Anterior cingulate cortex (tissue), 58 donors: ENCODE measurements at places on chromosomes 4 and X.

GRCh38 chr4:89069481-89069880 lies 12.5 kb upstream of the FAM13A start:
- DNase-seq: no peak

GRCh38 chr4:119034276-119035008 lies 101.2 kb upstream of the MYOZ2 start:
- no peak for DNase-seq

DNA sequence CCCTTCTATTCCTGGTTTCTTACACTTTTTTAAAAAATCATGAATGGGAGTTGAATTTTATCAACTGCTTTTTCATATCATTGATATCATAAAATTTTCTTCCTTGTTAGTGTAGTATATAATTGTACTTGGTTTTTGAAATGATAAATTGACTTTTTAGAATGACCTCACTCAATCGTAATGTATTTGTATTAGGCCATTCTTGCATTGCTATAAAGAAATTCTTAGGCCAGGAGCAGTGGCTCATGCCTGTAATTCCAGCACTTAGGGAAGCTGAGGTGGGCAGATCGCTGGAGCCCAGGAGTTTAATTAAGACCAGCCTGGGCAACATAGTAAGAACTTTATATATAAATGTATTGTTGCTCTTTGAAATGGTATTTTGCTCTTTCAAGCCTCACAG lies 6.3 kb downstream of the EXOC1 start:
- DNase-seq: no peak

- no peak for DNase-seq
Measured at GRCh38 chrX:53135581-53135980, 41.6 kb downstream of the KANTR start.

- no peak for DNase-seq
Measured at GRCh38 chr4:76767983-76768382, 130.0 kb downstream of the SOWAHB start.

DNA sequence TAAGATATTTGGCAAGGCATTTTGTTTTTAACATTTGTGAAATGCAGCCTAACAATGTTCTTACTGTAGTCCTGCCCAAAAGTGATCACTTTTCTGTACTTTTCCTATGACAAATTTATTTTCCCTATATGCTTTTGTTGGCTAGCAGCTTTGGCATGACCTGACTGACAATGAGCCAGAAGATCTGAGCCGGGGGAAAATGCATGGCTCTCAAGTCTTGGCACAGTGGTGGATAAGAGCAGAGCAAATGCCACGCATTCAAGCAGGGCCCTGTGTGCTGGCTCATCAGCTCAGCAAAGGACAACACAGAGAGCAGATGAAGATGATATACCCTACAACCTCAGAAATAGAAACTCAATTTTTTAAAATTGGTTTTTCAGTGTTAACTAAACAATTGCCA lies 187.3 kb downstream of the ANAPC10 start:
- no peak for DNase-seq

- no peak for DNase-seq
Measured at GRCh38 chrX:30887721-30888120, 1.3 kb downstream of the TAB3 start.

- DNase-seq: no peak
Measured at GRCh38 chr4:143021384-143021783, 163.3 kb upstream of the USP38 start.

DNA sequence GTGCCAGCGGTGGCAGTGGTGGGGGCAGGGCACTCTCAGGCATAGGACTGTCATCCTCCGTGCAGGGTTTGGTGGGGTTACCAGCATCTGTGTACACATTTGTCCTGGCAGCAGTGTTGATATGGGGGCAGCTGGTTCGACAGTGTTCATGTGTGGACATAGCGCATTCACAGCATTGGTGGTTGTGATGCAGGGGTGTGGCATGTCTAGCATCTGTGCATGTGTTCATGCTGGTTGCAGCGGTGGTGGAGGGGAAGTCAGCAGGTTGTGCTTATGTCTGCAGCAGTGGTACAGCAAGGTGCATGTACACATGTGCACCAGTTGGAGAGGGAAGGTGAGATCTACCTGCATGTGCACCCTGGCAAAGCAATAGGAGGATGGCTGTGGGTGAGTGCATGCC lies 75.3 kb upstream of the ZXDB start:
- no peak for DNase-seq

- no peak for DNase-seq
Measured at GRCh38 chr4:141654098-141654497, 17.7 kb downstream of the IL15 start.

GRCh38 chrX:2934715-2935710 lies 5.9 kb upstream of the ARSD start:
- no peak for DNase-seq

GRCh38 chr4:156732634-156733033 lies 239.0 kb downstream of the PDGFC start:
- no peak for DNase-seq

- DNase-seq: no peak
Measured at GRCh38 chr4:168847771-168848502, 162.1 kb downstream of the CBR4 start.

DNA sequence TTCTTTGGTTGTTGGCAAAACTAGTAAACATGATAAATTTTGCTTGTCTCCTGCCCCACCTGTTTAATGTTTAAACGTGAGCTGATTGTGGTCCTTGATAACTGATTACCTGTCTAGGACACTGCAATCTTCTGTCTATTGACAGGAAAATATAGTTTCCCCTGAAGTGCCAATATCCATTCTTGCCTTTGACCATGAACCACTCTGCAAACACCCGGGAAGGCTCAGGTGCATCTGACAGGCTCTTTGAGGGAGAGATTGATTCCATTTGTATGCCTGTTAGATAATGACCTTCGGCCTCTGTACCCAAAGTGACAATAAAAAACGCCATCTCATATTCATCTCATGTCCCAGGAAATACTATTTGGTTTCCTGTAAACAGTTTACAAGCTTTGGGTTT lies 453.0 kb downstream of the CENPC start:
- no peak for DNase-seq

DNA sequence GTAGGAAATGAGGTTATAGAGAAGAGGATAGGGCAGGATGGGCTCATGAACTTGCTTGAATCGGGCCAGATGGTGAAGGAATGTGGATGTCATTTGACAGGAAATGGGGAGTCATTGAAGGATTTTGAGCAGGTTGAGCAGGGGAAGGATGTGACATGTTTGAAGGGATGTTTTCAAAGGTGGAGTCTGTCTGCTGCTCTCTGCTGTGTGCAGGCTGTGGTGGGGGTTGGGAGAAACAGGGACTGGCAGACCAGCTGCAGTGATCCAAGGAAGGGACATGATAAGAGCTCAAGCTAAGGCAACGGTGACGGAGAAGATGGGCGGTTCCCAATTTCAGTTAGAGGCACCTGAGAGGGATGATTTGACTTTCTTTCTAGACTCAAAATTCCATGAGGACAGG lies 14.0 kb upstream of the XPNPEP2 start:
- DNase-seq: no peak

DNA sequence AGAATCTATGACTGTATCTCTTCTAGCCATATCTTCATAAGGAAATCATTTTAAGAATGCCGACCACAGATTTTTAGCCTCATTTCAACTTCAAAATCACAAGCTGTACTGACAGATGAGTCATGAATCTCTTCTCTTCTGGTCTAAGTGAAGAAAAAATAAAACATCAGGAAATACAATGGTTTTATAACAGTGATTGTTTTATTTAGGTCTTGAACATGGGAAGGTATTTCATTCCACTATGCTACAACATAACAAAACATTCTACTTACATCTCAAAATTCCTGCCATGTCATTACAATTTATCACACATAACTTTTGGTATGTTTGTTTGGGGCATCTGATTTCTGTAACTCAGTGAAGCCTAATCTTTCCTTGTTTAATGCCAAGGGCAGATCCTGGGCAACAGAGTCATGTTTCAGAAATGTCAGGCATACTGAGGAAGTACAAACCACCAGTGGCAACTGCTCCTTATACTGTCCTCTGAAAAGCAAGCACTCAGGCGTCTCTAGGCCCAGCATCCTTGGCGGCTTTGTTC lies 325.0 kb downstream of the PDHA2 start:
- DNase-seq: no peak

GRCh38 chrX:11309220-11309619 lies 16.0 kb downstream of the AMELX start:
- DNase-seq: no peak

- DNase-seq: no peak
Measured at GRCh38 chrX:24243692-24244091, 70.2 kb downstream of the SUPT20HL2 start.

GRCh38 chr4:41364876-41365275 lies 108.1 kb downstream of the UCHL1 start:
- no peak for DNase-seq

GRCh38 chr4:85968945-85969819 lies 390.7 kb downstream of the MAPK10 start:
- DNase-seq: no peak

DNA sequence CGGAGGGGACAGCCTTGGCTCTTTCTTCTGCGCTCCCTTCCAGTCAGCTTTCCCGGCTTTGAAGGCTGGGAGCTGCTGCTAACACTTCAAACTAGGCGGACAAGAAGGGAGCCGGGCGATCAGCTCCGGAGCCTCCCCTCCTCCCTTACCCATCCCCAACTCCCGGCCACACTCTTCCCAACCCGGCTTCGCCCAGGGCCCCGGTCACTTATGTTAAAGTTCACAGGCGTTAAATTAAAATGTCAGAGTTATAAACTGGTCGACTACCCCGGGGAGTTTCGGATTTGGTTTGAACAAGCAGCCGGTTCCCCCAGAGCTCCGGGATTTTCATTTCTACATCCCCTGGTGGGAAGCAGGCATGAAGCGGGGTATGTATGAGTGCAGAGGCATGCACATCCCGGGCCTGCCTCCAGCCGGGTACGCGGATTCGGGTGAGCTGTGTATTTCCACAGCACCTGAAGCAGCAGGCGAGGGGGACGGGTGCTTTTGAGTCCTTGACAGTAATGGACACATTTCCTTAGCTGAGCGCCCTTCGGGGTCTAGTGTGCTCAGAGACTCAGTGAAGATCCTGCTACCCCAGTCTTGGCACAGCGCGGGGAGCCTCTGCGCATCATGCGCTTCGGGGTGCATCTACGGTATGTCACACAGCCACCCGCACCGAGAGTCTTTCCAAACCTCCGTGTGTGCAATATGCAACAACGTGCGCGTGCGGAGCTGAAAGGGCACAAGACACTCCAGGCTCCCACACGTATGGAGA lies 880 bp downstream of the UNC5C start:
- DNase-seq: peak; percentile 32

- no peak for DNase-seq
Measured at GRCh38 chr4:21628116-21628670, 320.4 kb downstream of the KCNIP4 start.

DNA sequence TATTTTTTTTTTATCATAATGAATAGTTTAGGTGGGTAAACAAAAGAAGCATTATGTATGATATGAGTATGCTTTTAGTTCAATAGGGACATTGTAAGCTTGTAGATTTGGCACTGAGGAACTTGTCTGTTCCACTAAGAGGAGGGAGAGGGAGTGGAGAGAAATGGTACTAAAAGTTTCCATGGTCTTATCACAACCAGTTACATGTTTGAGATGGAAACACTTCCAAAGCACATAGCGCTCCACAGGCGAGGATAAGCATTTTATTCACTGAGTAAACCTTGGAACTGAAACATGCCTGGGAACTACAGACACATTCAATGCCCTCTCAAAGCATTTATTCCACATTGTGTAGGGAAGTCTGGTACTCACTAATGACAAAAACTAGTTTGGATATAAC lies 15.5 kb downstream of the MYOZ2 start:
- no peak for DNase-seq

DNA sequence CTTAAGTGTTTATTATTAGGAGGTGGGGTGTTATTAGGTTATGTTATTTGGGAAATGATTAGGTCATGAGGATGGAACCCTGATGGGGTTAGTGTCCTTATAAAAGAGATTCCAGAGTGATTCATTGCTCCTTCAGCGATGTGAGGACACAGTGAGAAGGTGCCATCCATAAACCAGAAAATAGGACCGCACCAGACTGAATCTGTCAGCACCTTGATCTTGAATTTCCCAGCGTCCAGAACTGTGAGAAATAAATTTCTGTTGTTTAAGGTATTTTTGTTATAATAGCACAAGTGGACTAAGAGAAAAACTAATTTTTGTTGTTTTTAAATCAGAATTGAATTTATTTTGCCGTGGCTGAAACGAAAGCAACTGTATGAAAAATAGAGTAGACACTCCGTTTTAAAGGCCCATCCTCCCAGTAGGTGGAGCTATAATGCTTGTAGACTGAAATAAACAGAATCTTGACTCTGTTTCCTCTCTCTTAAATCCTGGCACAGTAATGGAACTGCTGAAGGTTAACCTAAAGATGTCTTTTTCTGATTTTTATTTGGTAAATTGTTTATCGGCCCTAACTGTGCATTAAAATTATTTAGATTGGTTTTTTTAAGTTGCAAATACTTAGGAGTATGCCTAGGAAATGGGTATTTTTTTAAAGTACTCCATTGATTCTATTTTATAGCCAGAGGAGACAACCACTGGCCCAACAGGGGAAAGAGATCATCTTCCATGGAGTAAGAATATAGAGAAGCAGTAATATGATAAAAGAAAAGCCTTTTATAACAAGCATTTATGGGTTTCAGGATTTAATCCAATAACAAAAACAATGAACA lies 133.2 kb upstream of the ADAMTS3 start:
- DNase-seq: no peak

- no peak for DNase-seq
Measured at GRCh38 chr4:180423712-180424057, 1819.5 kb upstream of the TENM3 start.

- no peak for DNase-seq
Measured at GRCh38 chrX:118370921-118371624, 25.2 kb downstream of the WDR44 start.

DNA sequence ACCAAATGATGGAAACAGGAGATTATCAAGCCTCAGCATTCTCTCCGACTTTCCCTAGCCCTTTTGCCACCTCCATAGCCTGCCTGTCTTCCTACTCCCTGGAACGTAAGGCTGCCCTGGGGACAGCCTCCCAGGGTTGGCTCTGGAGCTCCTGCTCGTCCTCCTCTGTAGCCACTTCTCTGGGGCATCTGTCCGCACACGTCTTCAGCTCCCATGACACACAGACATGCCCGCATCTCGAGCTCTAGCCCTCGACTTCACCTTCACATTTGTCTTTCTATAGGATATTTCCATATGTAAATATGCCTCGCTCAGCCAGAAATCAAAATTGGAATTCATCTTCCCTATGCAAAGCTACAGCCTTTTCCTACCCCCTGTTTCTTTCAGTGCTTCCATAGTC lies 67.7 kb downstream of the TSC22D3 start:
- DNase-seq: no peak

- no peak for DNase-seq
Measured at GRCh38 chr4:130026185-130026584, 930.2 kb downstream of the C4orf33 start.

- no peak for DNase-seq
Measured at GRCh38 chr4:104493081-104493831, 1.4 kb downstream of the CXXC4 start.
